ENCODE measurements at places on chromosomes 5 and 9.

DNA sequence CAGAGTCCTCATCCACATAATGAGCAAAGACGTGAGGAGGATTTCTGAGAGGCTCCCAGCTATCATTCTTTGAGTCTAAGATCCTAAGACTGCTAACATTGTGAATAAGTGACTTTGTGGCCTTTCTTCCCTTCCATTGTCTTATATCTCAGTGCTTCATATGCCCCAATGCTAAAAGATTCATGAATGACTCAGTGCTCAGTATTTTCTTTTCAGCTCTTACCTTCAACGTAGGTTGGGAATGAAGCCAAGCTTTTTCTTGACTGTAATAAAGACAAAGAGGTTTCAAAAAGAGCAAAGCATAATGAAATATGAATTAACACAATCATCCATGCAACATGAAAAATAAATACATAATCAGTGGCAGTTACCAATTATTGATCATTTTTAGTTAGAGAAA is 146.4 kb downstream of the ENTREP1 start:
- no peak for DNase-seq

- DNase-seq, result no peak
Observed at GRCh38 chr9:33469891-33470290, 3.8 kb downstream of the NOL6 start.

DNA sequence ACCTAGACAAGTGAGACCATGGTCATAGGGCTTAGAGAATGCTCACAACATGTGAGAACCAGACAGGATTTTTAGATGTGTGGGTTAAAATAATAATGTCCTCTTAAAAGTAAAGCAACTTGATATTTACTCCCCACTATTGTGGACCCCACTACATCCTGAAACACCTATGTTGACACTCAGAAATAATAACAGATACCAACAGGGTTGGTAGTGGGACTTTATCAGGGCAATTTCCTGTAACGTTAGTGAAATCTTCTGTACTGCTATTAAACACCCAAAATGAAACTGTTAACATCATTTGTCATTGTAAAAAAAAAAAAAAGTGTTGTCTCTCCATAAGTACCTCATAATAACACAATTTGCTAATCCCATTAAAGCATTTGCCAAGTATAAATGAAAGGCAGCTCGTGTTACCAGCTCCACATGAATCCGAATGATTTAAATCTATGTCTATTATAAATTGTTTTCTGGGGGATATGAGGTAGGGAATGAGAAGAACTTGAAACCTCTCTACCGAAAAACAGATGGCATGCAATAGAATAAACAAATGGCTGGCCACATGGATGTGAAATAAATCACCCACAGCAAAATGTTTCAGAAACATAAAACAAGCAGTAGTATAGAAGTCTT is 285.9 kb downstream of the ARHGEF28 start:
- DNase-seq, result no peak

DNA sequence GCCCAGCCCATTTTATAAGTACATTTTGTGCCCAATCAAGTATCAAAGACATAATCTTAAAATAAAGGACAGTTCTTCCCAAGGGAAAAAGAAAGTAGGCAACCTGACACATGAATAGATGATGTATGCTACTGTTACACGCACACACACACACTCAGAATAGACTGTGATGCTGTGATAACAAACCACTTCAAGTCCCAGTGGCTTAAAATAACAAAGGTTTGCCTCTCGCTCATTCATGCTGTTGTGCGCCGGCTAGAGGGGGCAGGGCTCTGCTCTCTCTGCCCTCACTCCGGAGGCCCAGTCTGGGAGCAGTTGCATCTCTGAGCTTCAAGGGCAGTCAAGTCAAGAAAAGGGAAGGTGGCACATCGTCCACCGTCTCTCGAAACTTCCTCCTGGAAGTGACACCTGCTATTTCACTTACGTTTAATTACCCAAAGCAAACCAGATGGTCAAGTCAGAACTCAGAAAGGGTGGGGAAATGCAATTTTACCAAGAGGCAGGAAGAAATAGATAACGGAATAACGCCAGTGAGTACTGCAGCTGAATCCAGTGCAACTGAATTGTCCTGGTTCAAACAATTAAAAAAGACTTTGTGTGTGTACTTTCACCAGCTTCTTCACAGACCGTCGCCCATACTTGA is 43.3 kb downstream of the ANKRD33B start:
- DNase-seq, result no peak

- DNase-seq, result no peak
Observed at GRCh38 chr5:56317923-56318561, 84.9 kb upstream of the ANKRD55 start.

DNA sequence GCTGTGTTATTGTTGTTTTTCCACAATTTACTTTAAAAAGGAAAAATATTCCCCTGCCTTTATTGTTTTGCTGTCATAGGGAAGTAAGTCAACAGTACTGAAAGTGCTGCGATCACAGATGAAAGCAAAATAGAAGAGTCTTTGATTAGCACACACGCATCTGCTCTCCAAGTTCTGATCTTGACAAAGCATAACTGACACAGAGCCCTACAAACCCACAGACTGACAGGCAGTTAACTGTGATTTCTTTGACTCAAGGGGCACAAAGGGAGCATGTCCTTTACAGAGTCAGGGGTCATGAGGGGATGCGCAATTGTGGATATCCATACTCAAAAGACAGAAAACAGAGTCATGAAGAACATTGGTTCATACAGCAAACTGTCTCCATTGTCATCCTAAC is 123.7 kb downstream of the SNCAIP start:
- no peak for DNase-seq

- no peak for DNase-seq
Observed at GRCh38 chr5:57370376-57370775, 112.2 kb downstream of the ACTBL2 start.

- DNase-seq, result no peak
Observed at GRCh38 chr5:179403426-179404147, 58.3 kb upstream of the ADAMTS2 start.
